ENCODE measurements at places on chromosomes 11 and 22.

DNA sequence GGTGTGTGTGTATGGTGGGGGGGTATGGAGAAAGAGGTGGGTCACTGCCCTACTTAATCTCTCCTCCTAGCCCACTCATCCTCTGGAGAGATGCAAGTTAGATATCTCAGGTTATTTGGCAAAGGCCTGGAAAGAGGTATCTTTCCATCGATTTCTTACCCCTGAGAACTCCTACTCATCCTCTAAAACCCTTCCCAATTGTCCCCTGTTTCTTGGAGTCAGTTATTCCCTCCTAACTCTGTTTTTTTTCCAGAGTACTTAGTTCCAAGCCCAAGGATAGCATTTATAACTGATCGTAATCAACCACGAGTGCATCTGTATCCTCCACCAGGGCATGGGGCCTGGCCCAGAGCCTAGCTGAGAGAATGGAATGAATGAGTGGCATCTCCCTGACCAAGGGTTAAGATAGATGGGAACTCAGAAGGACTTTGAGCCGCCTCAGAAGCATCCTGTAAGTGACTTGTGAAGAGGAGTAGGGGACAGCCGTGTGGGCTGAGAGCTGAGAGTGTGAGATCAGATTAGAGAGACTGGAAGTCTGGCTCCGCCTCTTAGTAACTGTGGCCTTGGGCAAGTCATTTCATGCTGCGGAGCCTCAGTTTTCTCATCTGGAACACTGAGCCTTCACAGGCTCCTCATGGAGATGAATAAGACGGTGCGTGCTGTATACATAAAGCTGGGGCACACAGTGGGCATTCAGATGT, 16.2 kb downstream of the CD6 start:
- peak; percentile 74 for DNase-seq

- DNase-seq, result no peak
These were observed 19.4 kb downstream of the RNH1 start for GRCh38 chr11:487571-488021.

DNA sequence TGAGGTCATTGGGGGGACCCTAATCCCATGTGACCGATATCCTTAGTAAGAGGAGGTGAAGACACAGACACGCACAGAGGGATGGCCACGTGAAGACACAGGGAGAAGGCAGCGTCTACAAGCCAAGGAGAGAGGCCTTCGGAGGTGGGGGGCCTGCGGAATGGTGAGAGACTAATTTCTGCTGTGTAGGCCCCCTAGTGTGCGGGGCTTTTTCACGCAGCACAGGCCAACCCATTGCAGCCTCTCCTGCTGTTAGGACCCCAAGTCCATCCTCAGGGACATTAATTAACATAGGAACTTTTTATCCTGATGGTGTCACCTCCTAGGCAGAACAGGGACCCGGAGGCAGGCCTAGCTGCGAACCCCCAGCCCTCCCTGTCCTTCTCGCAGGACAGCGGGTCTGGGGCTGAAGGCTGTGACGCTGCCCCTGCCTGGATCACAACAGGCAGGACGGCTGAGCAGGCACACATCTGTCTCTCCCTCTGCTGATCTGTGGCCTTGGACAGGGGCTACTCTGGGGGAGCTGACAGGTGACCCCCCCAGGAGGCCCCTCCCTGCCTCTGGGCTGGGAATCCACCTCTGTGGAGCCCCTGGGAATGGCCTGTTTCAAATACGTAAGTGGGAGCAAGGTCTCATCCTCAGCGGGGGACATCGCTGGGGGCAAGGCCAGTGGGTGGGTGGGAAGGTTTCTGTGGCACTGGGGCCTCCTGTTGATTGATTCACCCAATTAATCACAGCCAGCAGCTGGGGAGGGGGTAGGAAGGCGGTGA, 7.9 kb downstream of the ASCL2 start:
- DNase-seq, result no peak

GRCh38 chr11:113526521-113526920, 51.3 kb upstream of the DRD2 start:
- no peak for DNase-seq

GRCh38 chr11:81192516-81192915, 1541.1 kb downstream of the FAM181B start:
- DNase-seq, result no peak

- DNase-seq, result no peak
These were observed 154.7 kb downstream of the C11orf91 start for GRCh38 chr11:33545931-33546330.

All from stimulated activated CD4-positive, alpha-beta T cell treated with anti-CD3 and anti-CD28 coated beads, Interleukin-2, amount 100 ng/mL, for 24 hours (primary cell).